ENCODE measurements at places on chromosomes 3 and 15.

DNA sequence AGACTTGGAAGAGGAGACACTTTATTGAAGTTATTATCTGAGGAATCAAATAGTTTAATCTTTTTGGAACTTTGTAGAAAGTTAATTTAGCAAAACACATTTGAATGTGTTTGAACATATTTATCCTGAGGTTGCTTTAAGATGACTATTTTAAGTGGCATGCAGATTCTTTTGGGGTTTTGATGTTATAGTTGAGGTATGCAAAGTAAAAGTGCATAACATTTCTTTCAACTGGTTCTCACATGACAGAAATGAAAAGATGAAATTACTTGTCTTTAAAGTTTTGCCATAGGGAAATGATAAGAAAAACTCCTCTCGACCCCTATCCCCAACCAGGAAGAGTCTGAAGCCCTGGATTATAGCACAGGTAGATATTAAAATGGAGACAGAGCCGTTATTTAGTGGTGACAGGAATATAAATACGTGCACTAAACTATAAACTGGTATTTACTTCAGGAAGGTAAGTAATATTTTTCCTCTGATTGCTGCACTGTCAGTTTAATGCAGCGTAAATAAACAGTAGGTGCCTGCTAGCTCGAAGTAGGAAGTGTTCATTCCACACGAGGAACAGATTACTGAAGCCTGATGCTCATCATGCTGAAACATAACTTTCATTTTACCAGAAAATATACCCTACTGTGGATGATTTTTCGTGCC is 15.1 kb upstream of the SATB1 start:
- no peak for DNase-seq

DNA sequence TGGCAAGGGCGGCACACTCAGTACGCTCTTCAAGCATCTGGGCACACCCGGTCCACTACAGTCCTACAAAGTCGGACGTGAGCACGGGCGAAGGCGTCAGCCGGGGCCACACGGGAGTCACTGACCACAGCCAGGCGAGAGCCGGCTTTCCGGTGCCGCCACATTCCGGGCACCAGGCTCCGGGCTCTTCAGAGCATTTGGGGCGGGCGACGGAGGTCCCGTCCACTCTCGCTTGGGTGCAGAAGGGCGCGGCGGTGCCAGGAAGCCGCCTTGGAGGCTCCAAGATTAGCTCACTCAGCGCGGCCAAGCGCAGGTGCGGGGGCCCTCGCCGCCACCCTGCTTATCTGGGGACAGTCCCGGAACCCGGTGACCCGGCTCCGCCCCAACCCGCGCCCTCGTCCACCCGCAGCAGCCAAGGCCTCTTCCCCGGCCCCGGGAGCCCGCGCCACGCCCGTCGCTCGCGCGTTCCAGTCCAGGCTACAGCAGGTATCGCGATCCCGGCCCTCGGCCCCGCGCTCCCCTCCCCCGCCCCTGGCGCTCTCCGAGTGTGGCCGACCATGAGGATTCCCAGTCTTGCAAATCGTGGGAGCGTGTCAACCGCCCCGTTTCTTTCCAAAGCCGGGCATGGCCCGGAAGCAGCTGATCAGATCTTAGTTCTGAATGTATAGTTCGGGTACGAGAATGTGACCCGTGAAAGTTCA is at the start of gene ADPRH:
Gene ADPRH (plus strand): TSS at position 127 of the 701 bp plus-strand sequence. CDS start 2,678 bp downstream, outside the sequence.
- DNase-seq = peak; percentile 54

DNA sequence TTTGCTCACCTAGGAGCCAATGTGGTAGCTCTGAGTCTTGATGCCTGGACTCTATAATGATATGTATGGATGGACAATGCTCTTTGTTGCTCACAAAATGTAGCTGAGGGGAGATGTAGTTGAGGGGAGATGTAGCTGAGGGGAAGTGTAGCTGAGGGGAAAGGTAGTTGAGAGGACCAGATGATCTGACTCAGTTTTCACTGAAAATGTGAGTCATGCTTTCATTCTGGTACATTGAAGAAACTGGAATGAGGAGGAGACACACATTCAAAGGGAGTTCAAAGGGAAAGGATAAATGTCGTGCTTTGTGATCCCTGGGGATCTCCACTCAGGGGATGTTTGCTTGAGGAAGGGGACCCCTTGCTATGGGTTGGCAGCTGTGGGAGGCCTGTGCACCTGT is 302.9 kb upstream of the TRIM42 start:
- no peak for DNase-seq

DNA sequence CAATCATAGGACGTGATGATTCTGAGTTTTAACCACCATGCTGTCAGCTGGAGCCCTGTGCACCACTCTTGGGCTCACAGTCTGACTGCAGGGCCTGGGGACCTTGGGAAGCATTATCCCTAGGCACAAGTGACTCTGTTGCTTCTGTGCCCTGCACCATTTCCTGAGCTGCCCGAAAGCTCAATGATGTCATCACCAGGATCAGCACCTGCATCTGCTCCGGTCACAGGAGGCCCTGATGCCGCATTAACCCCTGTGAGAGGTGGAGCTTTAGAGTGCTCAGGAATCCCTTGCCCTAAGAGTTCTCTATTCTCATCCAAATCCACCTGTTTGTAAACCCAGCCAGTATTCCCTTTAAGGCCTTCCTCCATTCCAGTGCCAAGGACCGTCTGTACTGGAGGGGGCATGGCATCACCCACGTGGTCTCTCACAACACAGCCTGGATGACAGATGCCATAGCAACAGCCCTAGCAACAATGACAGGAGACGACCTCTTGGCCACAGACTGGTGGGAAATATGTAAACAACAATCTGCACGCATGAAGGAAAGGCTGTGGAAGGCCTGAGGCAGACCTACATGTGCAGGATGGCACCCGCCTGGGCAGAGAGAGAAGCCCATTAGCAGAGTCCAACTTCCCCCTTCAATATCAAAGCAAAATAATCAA is 37.9 kb downstream of the NTRK3 start:
- DNase-seq = no peak

- no peak for DNase-seq
Measured at GRCh38 chr3:33364531-33365128, 75.6 kb downstream of the UBP1 start.

DNA sequence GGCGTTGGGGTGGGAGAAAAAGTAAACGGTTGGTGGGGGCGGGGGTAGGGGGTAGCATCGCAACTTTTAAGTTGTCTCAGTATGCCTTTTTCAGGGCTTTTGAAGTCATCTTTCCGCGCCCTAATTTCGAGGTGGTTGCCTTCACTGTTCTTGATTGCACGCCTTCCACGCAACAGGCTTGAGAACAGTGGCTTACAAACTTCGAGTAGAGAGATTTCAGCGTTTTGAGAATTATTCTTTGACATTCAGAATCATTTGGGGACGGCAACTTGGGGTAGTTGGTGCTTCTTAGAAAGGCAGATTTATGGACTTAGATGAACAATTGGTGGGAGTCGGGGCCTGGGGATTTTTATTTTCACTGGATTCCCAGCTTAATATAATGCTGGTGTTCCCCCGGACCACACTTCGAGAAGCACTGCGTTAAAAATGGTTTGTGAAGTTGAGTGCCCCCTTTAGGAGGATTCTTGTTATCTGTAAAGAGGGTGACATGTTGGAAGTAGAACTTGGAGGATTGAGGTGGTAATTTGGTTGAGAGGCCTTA is 880 bp downstream of the PPP4R2 start:
- no peak for DNase-seq

GRCh38 chr3:189838291-189838690 is 207.1 kb downstream of the TP63 start:
- no peak for DNase-seq

- DNase-seq = no peak
Measured at GRCh38 chr3:163056874-163057497, 1560.4 kb downstream of the OTOL1 start.

GRCh38 chr15:66715181-66715624 is 13.2 kb downstream of the SMAD6 start:
- DNase-seq = no peak

- no peak for DNase-seq
Measured at GRCh38 chr15:44207643-44208042, 12.6 kb upstream of the FRMD5 start.

All from natural killer cell (primary cell).